AG04449 (cell line): ENCODE measurements at places on chromosomes 5 and 9.

DNA sequence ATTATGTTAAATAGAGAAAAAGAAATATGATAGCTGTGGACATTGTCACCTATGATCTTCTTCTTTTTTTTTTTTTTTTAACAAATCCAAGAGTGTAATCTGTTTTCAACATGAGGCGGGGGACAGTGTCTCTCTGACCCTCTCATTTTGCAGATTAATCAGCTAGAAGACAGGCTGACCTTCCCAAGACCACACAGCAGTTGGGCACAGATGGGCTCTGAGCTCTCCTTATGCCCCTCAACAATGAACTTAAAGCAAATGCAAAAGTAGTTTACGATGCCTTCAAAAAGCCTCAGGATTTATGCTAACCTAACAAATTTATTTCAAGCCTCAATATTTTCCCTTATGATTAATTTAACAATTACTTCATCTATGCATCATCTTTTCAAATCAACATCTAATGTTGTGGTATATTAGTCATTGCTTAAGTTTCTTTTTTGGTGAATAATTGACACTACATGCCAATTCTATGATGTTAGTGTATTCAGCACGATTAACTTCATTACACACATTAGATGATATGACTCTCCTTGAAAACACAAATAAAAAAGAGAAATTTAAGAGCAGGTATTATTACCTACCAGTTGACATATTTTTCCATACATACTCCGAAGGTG, 7.4 kb downstream of the NFIL3 start:
- no peak for DNase-seq

- DNase-seq: no peak
These were observed 132.1 kb upstream of the RAPGEF1 start for GRCh38 chr9:131872006-131872405.

DNA sequence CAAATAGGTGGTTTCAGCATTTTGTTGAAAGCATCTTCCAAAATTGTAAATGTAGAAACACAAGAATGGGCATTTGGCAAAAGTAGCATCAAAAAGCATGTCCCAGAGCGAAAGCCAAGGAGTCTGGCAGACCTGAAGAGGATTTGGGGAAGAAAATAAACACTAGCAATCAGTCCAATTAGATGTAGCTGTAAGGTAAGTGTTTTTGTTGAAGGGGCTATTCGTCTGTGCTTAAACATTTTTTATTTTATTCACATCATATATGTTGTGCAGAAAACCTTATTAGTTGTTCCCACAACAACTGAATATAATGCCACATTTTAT, 954.1 kb upstream of the COX7C start:
- DNase-seq: no peak

- DNase-seq: no peak
These were observed 2.6 kb upstream of the SQSTM1 start for GRCh38 chr5:179817890-179818745.

DNA sequence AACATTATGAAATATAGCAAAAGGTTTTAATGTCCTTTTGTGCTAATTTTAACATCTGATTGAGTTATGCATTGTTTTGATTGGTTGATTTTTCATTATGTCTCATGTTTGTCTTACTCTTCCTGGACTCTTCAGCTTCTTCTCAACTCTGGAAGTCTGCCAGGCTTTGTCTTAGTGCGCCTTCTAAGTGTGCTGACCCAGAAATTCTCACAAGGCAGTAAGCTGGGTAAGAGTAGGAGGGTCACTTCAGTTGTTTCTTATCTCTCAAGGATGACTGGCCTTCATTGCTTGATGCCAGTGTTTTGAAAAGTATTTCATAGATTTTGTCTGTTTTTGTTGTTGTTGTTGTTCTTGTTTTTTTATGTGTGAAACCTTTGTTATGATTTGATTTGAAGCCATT, 59.2 kb downstream of the RIC1 start:
- DNase-seq: no peak

DNA sequence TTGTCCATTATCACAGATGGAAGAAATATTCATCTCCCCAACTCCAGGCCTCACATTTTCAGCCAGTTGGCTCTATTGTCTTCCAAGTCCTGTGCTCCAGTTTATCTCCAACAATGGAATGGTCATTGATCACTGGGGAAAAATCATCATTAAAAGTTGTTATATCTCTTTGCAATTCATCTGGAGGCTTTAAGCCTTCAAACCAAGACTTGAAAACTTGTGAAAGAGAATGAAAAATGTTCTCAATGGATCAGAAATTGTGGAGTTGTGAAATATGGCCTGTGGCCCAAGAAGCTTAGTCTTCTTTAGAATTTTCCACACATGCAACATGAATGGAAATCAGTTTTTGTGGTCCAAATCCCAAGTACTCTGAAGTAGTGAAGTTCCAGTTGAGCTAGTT, 569.6 kb downstream of the EBF1 start:
- DNase-seq: no peak

DNA sequence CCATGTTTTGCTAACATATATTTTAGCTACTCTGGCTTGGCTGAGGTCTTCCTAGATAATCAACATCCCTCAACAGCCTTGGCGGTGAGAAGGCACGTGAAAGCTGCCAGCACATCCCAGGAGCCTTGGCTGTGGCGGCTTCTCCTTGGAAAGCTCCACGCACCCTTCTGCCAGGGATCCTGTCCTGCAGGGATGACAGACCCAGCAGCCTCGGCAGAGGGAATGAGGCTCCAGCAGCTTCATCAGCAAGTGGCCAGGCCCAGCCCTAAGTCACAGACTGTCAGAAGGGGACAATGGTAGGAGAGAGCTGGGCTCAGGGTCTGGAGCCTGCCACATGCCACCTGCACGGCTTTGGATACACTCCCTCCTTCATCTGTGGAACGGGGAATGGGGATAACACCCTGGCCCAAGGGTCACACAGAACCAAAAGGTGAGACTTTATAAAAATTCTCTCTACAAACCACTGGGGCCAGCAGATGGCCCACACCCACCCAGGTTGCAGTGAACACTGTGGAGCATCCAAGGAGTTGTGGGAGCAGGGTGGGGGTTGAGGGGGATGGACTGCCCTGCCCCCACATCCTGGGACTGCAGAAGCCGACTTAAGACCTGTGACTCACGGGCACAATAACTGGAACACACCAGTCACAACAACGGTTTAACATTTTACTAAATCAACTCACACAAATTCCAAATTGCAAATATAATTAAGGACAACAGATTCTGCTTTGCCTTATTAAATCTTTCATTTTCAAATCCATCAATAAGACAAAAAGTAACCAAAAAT, 65.1 kb downstream of the MACROH2A1 start:
- DNase-seq: no peak

DNA sequence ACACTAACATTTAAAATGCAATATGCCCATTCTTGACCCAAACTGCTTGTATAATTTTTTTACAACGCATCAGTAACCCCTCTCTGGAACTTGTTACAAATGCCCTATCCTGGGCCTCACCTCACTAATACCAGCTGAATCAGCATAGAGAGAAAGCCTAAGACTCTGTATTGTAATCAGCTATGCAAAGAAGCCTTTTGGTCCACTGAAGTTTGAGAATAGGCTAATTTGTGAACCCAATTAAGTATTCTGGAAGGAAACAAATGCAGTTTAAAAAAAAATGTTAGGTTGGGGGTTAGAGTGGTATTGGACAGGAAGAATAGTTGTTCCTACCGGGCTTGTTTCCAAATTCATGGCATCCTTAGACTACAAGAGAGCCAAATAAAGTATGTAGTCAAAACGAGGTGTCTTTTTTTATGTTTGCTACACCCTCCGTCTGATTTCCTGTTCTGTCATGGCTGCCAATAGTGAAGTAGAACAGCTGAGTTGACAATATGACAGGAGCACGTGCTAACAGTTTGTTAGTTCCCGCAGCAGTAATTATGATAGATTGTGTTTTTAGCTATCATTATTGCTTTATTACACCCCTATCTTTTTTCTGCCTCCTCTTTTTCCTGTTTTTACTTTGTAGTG, 1048.7 kb upstream of the NUDT12 start:
- DNase-seq: no peak

- no peak for DNase-seq
These were observed 247.9 kb upstream of the TRPC7 start for GRCh38 chr5:136613230-136613629.

DNA sequence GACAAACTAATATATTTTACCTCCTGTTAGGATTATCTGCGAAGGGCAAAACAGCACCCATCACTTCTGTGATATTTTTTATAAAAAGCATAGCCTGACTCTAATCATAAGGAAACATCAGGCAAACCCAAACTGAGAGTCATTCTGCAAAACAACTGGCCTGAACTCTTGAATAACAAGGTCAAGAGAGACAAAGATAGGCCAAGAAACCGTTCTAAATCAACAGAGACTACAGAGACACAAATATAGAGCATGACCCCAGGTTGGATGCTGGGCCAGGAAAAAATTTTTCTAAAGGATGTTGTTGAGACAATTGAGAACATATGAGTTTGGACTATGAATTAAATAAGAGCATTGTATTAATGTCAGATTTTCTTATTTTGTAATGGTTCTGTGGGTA, 384.9 kb downstream of the NFIB start:
- DNase-seq: no peak

DNA sequence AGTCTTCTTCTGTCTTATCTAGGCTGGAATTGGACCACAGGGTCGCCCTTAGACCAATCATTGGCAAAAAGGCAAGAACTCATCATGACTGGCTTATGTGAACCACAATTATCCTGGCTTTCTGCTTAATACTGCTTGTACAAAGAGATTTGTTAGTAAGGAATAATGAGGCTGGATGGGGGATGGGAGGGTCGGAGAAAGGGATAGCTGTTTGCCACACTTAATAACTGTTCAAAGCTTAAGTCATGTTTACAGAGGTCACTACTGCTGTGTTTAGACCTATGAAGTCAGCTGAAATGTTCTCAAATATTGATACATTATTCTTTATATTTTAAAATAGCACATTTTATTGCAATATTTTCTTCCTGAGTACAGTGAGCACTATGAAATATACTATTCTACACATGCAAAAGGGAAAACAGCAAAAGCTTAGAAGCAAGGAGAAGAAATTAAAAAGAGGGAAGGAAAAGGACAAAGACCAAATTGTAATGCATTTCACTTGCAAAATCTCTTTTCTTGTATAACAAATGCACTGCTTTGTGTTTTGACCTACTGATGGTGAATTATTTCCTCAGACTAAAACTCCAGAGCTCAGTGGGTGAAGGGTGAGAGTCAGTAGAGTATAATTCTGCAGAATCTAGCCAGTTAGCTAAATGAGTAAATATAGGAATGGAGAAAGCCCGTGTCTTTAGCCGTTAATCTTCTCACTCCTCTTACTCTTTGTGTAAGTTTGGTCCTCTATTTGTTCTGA, 404.9 kb upstream of the ZNF608 start:
- DNase-seq: no peak

DNA sequence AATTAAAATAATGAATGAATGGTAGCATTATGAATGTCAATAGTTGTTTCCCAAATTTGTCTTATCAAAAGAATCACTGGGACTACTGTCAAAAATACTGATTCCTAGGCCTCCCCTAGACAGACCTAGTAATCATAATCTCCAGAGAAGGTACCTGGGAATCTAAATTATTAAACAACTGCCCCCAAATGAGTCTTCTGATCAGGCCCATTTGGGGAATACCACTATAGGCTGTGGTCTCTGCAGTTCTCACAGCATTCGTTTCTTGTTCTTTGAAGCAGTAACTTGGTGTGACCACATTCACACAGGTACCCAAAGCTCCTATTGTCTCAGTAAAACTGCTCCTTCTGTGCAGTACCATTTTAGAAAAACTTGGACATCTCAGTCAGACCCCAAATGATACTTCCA, 230.9 kb downstream of the PIK3R1 start:
- DNase-seq: no peak
